ENCODE measurements at places on chromosomes 16 and 17.

DNA sequence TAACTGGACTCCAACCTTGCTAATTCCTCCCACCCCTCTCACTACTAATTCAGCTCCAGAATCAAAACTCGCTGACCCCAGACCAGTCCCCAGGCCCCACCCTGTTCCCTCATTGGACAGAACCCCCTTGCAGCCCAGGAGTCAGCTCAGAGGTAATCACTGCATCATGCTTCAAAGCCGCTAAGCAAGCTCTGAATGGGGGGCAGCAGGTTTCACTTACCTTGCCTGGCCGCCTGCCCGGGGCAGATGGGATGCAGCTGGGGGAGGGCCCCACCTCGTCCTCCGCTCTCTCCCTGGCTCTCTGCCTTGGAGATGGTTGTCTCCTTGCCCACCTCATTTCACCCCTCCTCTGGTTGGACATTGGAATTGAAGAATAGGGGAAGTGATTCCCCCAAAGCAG, 4.8 kb upstream of the NGFR start:
- no peak for ATAC-seq

- no peak for ATAC-seq
These were observed 196.5 kb downstream of the TANC2 start for GRCh38 chr17:63162406-63163157.

GRCh38 chr16:7025616-7026190, 306.9 kb upstream of the RBFOX1 start:
- peak; percentile 82 for ATAC-seq

DNA sequence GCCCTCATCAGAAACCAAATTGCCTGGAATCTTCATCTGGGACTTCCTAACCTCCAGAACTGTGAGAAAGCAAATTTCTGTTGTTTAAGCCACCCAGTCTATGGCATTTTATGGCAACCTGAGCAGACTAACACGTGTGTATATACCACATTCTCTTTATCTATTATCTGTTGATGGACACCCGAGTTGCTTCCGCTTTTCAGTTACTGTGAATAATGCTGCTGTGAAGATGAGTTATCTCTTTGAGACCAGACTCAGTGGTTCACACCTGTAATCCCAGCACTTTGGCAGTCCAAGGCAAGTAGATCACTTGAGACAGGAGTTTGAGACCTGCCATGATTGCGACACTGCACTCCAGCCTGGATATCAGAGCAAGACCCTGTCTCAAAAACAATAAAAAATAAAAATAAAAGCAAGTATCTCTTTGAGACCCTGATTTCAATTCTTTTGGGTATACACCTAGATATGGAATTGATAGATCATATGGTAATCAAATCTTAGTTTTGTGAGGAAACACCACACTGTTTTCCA, 27.2 kb upstream of the CNEP1R1 start:
- ATAC-seq = no peak

- ATAC-seq = no peak
These were observed 25.2 kb upstream of the SMPD3 start for GRCh38 chr16:68473358-68474070.

GRCh38 chr17:76710863-76711611, at the start of gene MXRA7:
MXRA7 (minus strand) TSS chr17:76710965; CDS start chr17:76710946, 19 bp downstream.
- ATAC-seq = peak; percentile 61
